ENCODE measurements at places on chromosomes 1 and 21.

DNA sequence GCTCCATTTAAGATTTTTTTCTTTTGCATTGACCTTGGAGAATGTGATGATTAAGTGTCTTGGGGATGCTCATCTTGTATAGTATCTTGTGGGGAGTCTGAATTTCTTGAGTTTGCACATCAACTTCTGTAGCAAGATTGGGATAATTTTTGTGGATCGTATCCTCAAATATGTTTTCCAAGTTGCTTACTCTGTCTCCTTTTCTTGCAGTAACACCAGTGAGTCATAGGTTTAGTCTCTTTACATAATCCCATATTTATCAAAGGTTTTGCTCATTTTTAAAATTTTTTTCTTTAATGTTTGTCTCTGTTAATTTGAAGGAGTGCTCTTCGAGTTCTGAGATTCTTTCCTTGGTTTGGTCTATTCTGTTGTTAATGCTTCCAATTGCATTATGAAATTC is 41.7 kb upstream of the ANGPTL1 start:
- no peak for DNase-seq

- DNase-seq, result no peak
Observed at GRCh38 chr21:16422702-16423101, 692.9 kb downstream of the USP25 start.

- DNase-seq, result no peak
Observed at GRCh38 chr1:61498342-61498741, 226.6 kb downstream of the TM2D1 start.

DNA sequence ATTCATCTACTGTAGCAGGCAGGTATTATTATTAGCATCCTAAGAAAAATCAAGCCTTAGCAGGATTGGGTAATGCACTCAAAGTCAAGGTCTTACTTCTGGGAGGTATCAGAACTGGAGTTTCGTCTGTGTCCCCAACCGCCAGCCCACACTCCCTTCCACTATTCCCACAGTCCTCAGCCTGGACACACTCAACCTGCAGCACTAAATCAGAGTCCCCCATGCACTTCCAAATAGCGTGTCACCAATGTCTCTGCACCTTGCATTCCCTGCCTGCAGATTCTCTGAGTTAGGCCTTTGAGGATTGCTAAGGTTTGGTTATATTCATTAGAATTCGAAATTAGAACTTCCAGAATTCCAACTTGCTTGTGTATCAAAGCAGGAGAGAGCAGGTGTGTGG is 3.9 kb downstream of the LYPD8 start:
- no peak for DNase-seq

DNA sequence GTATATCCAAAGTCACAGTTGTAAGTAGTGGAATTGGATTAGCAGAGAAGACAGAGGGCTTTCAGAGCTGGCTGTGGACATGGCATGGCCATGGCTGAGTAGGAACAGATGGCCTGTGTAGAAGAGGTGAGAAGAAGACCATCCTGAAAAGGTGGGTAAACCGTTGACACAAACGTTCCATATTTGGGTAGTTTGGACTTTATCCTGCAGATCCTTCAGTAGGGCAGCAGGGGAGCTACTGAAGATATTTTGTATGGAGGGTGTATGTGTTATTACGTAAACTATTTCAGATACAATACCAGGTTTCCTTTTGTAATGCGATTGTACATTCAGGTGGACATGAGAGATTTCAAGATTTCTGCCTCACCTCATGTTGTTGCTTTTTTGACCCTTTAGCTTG is 1.6 kb downstream of the UTP11 start:
- DNase-seq, result no peak

- no peak for DNase-seq
Observed at GRCh38 chr1:201288765-201289164, 5.5 kb downstream of the PKP1 start.

DNA sequence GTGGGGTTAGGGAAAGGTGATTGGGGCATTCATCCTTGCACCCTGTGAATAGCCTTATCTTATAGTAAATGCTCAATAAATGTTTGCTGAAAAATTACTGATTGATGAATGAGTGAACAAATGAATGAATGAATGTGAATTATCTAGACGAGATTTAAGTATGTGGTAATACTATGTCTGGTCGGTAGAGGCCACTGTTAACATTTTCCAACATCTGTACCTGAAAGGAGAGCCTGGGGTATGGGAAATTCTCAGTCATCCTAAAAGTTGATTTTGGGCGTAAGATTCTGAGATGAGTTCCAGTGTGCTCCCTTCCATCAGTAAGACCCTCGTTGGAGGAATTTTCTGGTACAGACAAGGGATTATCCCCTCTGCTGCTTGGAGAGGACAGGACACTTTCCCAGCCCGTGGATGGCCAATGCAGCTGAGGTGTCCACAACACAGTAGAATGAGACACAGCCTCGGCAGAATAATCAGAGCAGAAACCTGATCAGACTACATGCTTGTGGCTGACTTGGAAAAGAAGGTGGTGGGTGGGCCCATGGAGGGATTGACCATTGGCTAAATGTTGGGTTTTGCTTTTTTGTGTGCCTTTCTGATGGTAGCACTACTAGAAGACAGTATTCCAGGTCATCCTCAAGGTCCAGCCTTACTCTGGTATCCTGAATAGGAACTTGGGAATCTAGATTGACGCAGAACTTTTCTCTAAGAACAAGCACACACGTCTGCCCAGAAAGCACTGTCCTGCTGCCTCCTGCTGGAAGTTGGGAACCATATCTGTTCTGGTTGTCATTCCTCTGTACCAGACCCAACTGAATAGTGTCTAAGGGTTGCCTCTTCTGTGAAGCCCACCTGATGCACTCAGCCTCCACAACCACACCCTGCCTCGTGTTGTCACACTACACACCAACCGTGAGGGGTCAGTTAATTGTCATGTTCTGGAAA is 262.0 kb downstream of the TNR start:
- DNase-seq, result no peak

DNA sequence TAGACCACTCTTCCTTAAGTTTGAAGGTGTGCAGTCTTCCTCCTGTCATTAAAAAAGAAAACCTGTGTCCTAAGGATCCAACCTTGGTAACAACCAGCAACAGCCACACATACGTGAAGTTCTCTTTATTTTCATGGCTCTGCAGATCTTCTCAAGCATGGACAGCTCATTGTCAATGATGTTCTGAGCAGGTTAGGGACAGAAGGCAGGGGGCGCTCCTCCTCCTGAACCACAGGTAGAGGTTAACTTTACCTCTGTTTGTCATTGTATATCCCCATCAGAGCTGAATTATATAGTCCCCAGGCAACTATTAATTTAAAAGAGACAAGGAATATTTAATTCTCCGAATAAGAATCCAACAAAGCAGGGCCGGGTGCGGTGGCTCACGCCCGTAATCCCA is 52.5 kb upstream of the CR2 start:
- no peak for DNase-seq

All from activated CD4-positive, alpha-beta T cell treated with anti-CD3 and anti-CD28 coated beads, Interleukin-2, amount 10 ng/mL, durations not matched to agents 7 days and 5 days (primary cell).